Erythroblast (primary cell): ENCODE measurements at places on chromosomes 4 and X.

GRCh38 chrX:3449287-3449686 lies 102.8 kb upstream of the MXRA5 start:
- DNase-seq = no peak

- no peak for DNase-seq
Observed at GRCh38 chrX:13283512-13283911, 36.3 kb downstream of the ATXN3L start.

DNA sequence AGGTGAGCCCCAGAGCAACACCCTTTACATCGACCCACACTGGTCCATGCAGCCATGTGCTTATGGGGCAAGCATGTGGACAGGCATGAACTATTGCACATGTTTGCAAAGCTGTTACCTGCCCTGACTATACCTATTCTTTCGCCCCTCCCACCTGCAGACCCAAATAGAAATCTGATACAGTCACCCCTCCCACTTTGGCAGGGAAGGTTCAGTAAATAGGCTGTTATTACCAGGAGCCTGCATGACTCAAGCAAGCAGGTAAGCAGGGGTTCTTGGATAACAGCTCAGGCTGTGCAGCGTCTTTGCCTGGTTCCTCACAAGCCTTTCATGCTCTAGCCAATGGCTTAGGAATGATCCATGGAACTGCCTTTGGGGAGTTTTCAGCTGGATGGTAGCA lies 122.7 kb upstream of the DIPK2B start:
- no peak for DNase-seq

DNA sequence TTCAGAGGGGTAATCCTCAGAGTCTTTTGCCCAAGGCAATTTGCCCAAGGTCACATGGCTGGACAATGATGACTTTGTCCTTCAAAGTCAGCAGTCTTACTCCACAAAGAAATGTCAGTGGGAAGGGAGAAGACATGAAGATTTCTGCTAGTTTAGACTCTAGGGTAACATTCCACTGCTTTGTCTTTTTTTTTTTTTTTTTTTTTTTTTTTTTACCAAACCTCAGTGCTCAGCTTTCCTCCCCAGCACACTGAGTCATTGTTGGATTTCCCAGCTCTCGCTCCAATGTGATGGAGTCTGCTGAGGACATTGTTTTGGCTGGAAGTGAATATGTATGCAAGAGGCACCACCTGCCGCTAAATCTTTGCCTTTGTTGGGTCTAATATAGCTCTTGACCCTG lies 7.2 kb upstream of the C1QTNF7 start:
- no peak for DNase-seq

DNA sequence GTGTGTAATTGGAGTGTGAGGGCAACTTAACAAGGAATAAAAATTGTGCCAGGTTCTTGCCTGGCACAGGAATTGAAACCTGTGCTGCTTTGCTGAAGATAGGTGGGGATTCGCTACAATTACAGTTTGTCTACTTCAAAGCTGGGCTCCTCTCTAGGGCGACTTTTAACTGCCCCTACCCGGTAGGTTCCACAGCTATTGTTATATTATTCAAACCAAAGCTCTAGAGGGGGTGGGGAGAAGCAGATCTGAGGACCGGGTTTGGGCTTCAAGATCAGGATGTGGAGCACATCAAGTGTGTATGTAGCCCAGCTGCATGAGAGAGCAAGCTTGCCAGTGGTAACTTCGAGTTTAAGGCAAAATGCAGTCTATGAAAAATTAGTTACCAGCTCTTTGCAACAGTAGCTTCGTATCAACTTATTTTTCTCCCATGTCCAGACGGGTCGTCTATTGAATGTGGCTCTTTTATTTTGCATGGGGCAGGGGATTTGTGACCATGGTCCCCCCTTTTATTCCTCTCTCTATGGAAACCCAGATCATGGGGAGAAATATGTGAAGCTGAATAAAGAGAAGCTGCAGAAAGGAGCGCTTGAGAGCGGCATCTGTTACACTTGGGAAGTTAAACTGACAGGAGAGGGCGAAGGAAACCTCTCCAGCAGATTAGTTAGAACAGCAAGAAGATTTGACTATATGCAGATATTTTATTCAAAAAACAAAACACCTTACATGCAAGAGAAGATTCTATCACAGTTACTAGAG lies 3.2 kb upstream of the POU3F4 start:
- DNase-seq = no peak

DNA sequence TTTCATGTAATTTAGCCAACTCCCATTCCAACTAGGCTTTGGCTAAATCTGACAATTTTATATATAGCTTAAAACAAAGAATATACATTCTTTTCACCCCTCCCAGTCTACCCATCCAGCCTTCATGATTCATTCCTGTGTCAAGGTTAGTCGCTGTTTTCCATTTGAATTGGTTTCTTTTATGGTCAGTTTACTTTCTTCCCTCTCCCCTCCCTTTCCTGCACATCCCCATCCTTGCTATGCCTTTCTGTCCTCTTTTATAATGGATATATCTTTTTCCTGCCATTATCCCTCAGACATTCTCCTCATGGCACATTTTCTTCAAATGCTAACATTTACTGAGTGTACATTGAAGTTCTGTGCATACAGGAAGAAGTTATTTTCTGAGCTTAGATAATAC lies 4.7 kb downstream of the ZXDB start:
- no peak for DNase-seq

DNA sequence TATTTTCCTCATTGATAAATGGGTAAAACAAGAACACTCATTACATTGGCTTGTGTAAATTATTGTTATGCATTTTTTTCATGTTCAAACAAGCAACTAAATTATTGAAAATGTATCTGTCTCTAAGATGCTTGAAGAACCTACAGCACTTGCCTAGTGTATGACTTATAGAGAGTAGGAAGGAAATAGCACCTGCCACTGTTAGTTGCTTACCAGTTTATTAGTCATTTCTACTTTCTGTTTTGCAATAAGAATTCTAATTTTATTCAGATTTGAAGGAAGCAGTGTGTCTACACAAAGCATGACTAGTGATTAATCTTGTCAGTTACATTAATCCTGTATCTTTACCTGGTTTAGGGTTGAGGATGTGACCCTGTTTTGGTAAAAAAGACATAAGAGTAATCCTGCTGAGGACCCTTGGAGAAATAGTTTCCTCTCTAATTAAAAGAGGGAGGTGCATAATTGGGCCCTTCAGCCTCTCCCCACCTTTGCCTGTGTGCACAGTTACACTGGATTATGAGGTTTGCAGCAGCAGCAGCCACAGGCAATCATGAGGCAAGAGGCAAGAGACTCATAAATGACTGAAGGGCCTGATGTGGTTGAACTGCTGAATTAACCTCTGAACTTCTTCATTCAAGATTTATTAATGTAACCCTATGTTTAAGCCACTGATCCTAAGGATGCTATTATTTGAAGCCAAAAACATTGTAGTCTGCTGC lies 1202.1 kb downstream of the ADGRL3 start:
- no peak for DNase-seq

- no peak for DNase-seq
Observed at GRCh38 chr4:21778702-21779101, 169.9 kb downstream of the KCNIP4 start.

DNA sequence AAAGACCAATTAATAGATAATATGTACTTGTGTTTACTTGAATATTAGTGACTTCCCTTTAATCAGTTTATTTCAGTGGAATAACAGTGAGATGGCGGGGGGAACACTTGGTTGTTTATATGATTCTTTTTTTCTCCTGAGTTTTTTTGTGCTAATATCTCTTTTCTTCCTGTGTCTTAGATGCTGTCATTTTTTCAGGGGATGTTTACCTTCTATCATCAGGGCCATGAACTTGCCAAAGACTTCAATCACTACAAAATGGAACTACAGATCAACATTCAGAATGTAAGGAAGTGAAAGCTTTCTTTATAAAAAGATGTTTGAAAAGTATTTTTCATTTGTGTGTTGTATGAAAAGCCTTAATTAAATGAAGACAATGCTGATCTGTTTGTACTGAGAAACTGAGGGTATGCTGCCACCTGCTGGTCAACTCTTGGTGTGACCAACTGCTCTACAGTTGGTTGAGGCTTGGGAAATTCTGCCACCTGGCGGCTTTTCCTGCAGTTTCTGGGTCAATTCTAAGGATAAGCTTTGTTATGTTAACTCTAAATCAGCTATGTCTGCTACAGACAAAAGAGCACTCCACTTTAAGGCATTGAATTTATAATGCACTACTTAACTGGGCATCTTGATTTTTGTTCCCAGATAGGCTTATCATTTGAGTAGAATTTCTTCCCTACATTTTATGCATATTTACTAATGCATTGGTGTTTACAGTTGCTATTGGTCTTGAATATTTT lies 134.8 kb downstream of the ARHGAP10 start:
- DNase-seq = peak; percentile 85

GRCh38 chrX:97315939-97316338 lies 432.2 kb downstream of the RPA4 start:
- peak; percentile 1 for DNase-seq

DNA sequence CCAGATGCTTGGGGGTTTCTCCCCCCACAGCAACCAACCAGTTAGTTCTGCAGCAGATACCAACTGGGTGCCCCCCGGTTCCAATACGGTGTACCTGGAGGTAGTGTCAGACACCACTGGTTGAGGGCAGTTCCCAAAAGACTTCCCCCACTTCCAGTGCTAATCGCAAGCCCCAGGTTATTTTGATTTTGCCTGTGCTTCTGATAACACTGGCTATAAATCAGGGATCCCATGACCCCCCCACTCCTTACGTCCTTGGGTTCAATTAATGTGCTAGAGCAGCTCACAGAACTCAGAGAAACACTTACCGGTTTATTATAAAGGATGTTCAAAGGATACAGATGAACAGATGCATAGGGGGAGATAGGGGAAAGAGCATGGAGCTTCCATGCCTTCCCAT lies 5.5 kb downstream of the CLCN3 start:
- peak; percentile 65 for DNase-seq

- no peak for DNase-seq
Observed at GRCh38 chr4:5134620-5135019, 83.3 kb downstream of the STK32B start.

DNA sequence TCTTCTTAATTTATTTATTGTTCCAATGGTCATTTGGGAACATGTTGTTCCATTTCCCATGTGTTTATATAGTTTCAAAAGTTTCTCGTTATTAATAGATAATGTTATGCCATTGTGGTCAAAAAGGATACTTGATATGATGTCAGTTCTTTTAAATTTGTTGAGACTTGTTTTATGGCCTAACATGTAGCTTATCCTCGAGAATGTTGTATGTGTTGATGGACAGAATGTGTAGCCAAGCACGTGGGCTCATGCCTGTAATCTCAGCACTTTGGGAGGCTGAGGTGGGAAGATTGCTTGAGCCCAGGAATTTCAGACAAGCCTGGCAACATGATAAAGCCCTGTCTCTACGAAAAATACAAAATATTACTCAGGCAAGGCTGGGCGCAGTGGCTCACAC lies 168.5 kb upstream of the USP38 start:
- DNase-seq = no peak

- no peak for DNase-seq
Observed at GRCh38 chr4:106116025-106116424, 200.0 kb downstream of the TBCK start.

- DNase-seq = no peak
Observed at GRCh38 chr4:118935819-118936218, 47.2 kb downstream of the SYNPO2 start.

- no peak for DNase-seq
Observed at GRCh38 chr4:185993328-185993973, 75.5 kb upstream of the TLR3 start.

DNA sequence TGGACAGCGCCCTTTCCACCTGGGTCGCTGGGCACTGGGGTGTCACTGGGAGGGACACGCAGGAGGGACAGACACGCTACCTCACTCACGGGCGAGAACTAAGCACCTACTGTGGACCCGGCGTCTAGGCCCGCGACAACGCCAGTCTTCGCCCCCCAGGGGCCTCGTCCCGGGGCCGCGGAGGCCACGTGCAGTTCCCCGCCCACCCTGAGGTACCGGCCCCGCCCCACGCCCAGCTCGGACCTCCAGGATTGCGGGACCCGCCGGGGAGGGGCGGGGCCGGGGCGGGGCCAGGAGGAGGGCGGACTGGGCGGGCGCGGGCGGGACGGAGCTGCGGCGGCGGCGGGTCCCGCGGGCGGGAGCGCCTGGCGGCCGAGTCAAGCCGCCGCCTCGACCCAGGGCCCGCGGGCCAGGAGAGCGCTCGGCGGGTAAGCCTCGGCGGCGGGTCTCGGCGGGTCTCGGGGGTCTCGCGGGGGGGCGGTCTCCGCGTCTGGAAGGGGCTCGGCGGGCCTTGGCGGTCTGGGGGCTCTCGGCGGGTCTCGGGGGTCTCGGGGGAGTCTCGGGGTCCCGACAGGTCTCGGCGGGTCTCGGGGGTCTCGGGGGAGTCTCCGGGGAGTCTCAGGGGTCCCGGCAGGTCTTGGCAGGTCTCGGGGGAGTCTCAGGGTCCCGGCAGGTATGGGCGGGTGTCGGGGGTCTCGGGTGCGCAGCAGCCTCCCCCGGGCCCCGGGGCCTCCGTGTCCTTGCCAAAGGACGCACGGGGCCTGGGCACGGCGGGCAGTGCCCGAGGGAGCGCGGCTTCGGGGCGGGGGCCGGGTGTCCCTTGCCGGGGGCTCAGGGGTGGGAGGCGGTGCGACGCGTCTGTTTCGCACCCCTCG lies at the start of gene SH3BP2:
Gene SH3BP2, plus strand, starts transcription at position 375 of the 875 bp plus-strand sequence. CDS start 27,533 bp downstream, outside the sequence.
- peak; percentile 73 for DNase-seq

DNA sequence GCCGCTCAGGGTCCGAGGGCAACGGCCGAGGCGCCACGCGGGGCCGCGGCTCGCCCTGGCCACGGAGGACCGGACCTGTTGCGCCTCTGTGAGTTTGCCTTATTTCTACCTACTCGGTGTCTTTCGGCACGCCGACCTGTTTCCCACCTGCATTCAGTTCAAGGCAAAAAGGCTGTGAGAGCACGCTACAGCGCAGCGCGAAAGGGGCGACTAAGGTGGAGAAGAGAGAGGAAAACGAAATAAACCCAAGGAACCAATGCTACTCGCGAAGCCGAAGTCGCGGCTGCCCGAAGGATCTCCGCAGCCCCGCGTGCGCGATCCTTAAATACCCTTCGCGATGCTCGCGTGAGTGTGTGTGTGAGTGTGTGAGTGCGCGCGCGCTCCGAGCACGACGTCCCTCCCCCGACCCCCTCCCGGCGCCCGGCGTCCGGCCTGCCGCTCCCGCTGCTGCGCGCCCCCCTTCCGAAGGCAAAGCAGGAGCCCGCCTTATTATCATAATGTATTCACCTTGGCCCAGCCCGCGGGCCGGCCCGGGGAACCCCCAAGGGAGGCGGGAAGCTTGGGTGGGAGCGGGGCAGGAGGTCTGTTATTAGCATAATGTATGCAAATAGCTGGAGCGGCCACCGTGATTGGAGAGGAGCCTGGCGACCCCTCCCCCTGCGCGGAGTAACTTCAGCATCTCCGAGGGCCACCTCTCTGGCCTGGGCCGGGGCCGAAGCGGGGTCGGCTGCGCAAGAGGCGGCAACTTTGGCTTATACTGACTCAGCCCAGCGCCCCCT lies at the start of gene COL25A1:
Gene COL25A1, minus strand, starts transcription at position 298 of the 779 bp plus-strand sequence.
- DNase-seq = peak; percentile 5

DNA sequence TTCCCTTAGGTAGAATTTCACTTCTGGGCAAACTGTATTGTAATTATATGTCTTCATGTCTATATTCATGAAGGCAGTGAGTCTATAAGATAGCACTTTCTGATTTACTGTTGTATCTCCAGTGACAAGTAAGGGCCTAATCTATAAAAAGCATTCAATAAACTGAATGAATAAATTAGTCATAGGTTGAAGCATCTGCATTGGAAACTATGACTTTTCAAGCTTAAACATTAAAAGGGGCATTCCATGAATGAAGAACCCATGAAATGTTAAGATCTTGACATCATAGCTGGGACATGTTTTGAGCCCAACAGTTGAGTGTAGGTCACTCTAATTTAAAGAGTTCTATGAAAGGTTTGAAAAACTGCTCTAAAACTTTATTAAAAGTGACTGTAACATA lies 159.3 kb upstream of the LCORL start:
- DNase-seq = no peak
